ENCODE measurements at places on chromosomes 3 and 15. TPM values are rescaled to one million over a fixed set of nuclear protein-coding genes. Genes with fewer than 3 reads are reported as not detected.

Gene CIAO2A
- total RNA-seq, result 92.4 TPM

Gene SLC12A8
- total RNA-seq, result 11.7 TPM

- DNase-seq, result no peak
Measured at GRCh38 chr3:44909063-44909462, 34.7 kb downstream of the TGM4 start.

Gene FBXL2
- 7.2 TPM for total RNA-seq

GRCh38 chr15:63763476-63764123 is 70.1 kb downstream of the HERC1 start:
- peak; percentile 55 for DNase-seq

Gene ADAMTS9
- total RNA-seq, result not detected

GRCh38 chr3:183460081-183461055 is 31.9 kb upstream of the MCF2L2 start:
- no peak for DNase-seq

DNA sequence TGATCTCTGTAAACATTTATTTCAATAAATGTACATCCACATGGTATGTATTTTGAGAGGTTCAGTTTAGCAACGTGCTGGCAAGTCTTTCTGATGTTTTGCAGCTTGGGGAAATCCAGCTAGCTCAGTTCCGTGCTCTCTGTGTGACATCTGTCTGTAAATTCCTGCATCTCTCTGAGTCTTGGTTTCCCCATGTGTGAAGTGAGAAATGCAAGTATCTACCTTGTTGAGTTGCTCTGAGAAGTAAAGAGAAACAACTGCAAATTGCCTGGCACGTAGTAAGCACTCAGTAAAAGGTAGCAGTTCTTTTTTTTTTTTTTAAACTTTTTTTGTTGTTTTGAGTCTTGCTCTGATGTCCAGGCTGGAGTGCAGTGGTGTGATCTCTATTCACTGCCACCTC is 30.2 kb upstream of the MORF4L1 start:
- DNase-seq, result no peak

DNA sequence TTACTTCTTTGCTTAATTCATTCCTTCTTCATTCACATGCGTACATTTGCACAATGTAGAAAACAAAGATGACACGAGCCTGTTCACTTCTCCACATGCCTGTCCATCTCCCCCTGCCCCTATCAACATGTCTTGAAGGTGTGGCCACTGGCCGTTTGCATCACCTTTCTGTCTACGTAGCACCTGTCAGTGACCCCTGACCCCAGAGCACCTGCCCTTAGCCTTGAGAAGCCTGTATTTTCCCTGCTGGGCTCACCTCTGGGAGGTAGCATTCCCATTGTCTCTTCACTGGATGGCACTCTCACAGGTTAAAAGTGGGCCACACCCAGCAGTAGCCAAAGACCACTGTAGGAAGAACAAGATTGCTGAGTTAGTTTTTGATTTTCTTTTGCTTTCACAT is 234.1 kb downstream of the THSD4 start:
- no peak for DNase-seq

GRCh38 chr3:122002611-122003010 is 19.4 kb downstream of the ILDR1 start:
- DNase-seq, result no peak

DNA sequence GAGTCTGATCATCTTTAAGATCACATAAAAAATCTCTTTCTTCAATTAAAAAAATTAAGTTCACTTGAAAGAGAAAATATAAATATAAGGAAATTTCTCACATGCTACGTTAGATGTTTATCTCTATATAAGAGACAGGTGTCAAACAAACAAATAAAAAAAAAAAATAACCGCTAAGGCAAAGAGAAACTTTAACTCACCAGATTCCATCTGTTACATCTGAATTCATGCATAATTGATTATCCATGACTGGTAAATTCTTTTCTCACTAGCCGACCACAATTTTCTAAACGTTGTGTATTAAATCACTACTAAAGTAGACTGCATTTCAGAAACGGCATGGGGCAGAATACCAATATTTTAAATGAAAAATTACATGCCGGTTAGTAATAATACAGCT is 9.6 kb upstream of the SATB1 start:
- DNase-seq, result no peak

DNA sequence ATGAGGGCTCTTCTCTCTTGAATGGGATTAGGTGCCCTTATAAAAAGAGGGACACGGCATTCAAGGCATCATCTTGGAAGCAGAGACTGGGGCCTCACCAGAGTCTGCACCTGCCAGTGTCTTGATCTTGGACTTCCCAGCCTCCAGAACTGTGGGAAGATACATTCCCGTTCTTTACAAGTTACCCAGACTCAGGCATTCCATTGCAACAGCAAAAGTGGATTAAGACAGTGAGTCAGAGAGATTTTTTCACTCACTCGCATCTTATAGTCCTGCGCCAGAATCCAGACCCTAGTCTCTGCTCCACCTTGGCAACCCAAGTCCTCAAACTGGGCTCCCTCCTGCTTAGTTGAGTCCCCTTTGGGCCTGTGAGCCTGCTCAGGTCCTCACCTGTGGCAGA is 2.7 kb downstream of the LCTL start:
- DNase-seq, result no peak

GRCh38 chr3:100160521-100160920 is 46.2 kb upstream of the FILIP1L start:
- DNase-seq, result no peak

Measured in PC-3 (cell line).